ENCODE measurements at places on chromosomes 3 and 15.

GRCh38 chr3:113948015-113948917 is 453 bp downstream of the ZDHHC23 start:
- DNase-seq: no peak

DNA sequence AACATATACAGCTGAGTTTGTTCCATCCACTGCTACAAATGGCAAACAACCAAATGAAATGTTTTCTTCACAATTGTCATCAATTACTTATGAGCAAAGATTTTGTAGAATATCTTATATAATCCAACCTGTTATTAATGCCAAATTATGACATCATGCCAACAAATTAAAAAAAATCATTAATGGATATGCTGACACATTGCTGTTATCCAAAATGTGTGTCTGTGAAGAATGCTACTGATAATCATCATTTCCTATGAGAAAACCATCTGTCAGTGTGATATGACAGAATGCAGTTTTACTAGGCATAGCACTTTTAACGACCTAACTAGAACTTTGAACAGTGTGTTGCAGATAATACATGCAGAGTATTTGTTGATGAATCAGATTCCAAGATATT is 556.5 kb upstream of the KCNMB2 start:
- no peak for DNase-seq

- no peak for DNase-seq
Observed at GRCh38 chr3:157534725-157535161, 31.5 kb upstream of the VEPH1 start.

GRCh38 chr3:150331978-150332568 is 76.0 kb upstream of the TSC22D2 start:
- no peak for DNase-seq

DNA sequence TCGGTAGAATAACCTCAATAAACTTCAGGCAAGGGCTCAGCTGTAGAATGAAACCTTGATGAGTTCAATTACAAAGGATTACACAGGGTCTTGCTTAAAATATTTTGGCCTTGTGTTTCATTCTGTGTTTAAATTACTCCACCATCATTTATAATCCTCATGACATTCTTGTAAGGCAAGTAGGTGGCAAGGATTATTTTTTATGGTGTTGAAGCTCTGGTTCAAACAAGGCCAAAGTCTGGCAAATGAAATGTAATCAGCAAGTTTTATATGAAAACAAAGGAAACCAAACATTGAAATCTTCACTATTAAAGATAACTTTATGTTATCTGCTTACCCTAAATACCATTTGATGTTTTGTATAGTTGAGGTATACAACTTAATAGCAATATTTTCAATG is 221.3 kb upstream of the HES1 start:
- DNase-seq: no peak

GRCh38 chr15:85350395-85350794 is 30.0 kb upstream of the AKAP13 start:
- no peak for DNase-seq

GRCh38 chr3:103863381-103863780 is 1428.6 kb downstream of the ZPLD1 start:
- no peak for DNase-seq
